ENCODE measurements at places on chromosomes 2 and 18. TPM values are rescaled to one million over a fixed set of nuclear protein-coding genes. Genes with fewer than 3 reads are reported as not detected.

RAX gene
- total RNA-seq = not detected

CAPN14 gene
- total RNA-seq = 0.36 TPM

TUBA3D gene
- total RNA-seq = not detected

MAP3K19 gene
- total RNA-seq = 0.09 TPM

SIX3 gene
- total RNA-seq = not detected

ECEL1 gene
- total RNA-seq = 0.18 TPM

TUBA4B gene
- total RNA-seq = not detected

FSHR gene
- total RNA-seq = not detected

ALPP gene
- not detected for total RNA-seq
